ENCODE measurements at places on chromosomes 12 and 14.

GRCh38 chr14:95134304-95134933 is 22.9 kb downstream of the DICER1 start:
- no peak for DNase-seq

- no peak for DNase-seq
Observed at GRCh38 chr14:39233680-39234326, at the start of gene MIA2. TSS of gene MIA2 (plus strand) at chr14:39233915. CDS start at chr14:39234115, 200 bp downstream.

- DNase-seq: no peak
Observed at GRCh38 chr12:54413284-54414190, 5.5 kb downstream of the ITGA5 start.

- no peak for DNase-seq
Observed at GRCh38 chr12:5043589-5044419, at the start of gene KCNA5. TSS of gene KCNA5 (plus strand) at chr12:5043879. CDS start at chr12:5044148, 269 bp downstream.

DNA sequence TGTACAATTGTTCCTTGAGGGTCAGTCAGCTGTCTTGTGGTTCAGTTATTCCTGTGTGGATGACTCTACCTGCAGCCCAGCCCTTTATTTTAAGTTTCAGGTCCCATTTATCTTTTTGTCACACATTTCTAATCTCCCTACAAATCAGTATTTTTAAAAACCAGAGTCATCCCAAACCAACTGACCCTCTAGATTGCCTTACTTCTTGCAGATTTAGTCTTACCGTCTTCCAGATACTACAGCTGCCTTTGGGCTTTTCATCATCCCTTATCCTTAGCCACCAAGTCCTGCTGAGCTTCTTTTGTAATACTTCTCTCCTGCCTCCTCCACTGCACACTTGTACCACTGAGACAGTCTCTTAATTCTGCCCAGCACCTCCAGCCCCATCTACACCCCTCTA is 54.9 kb downstream of the PRKCH start:
- no peak for DNase-seq

- no peak for DNase-seq
Observed at GRCh38 chr12:72236071-72236705, 36.0 kb upstream of the TRHDE start.

GRCh38 chr14:73723797-73724661 is 9.8 kb upstream of the PNMA1 start:
- no peak for DNase-seq

- no peak for DNase-seq
Observed at GRCh38 chr12:124614512-124615292, 47.3 kb upstream of the NCOR2 start.

DNA sequence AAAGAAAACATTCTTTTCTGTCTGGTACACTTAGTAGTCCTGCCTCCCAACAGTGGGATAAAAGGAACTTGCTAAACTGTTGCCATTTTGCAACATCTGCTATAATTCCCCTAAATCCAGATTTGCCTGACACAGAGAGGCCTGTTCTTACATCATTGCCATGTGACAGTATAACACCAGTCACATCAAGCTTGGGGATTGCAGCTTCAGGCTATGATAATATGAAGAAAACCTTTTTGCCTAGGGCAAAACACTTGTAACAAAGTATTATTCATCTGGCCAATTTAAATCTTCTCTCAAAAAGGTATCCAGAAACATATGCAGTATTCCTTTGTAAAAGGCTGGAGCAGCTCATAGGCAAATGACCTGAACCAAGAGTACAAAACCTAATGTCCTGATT is 80.9 kb upstream of the OTX2 start:
- no peak for DNase-seq

- DNase-seq: no peak
Observed at GRCh38 chr12:41521872-41522379, 333.8 kb downstream of the PDZRN4 start.

DNA sequence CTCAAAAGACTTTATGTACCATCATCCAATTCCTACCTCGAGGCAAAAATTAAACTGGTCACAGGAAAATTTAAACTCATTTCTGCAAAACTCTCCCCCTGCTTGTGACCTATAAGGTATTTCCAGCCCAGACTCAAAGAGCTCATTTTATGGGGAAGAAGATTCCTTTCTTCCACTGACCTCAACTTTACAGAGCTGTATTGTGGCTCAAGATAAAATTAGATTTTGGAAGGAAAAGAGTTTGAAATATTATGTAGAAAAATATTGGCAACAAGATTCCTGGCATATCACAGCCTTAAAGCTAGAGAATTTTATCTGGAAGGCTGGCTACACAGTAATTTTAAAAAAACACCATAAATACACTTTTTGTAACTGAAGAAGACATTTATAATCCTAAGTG is 91.7 kb downstream of the STXBP6 start:
- DNase-seq: no peak

DNA sequence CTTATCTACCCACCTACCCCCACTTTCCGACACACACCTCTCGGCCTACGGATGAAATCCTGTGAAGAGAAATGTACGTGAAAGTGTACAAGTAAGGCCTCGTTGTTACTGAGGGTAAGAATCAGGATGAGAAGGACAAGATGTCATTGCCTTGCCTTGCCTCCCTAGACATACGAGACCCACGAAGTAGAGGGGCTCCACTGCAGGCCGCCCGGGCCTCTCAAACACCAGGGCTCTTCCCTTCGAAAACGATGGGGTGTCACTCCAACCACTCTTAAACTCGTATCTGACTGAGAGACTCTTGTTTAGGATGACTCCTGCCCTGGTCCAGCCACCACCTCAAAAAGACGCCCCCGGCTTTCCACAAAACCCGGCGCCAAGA is 498 bp downstream of the RACGAP1 start:
- DNase-seq: no peak

DNA sequence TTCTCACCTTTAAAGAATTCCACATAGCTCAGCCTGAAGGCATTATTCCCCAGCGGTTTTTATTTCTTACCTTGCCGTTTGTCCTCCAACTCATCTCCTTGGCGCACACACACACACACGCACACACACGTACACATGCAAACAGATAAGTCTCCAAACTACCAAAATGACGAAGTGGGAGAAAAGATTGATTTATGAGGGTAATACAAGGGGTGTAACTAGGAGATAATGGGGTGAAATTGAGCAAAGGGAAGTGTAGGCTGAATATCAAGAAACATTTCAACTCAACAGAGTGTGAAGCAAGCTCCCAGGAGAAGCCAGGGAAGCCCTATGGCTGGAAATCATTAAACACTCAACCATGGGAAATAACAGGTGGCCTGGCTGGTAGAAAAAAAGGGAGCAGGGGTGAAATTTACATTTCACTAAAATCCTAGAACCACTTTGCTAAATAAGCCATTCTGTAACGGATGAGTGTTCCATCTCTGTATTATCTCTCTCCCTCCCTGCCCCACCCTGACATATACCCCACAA is 41.0 kb downstream of the GRIN2B start:
- no peak for DNase-seq

Measured in NCI-H1930 (cell line).